Stimulated activated CD4-positive, alpha-beta T cell treated with anti-CD3 and anti-CD28 coated beads, Interleukin-15, amount 100 ng/mL, for 24 hours (primary cell): ENCODE measurements at places on chromosomes 11 and 22.
A peak's percentile ranks its signal among the peaks of the same experiment; 100 is the strongest.

GRCh38 chr22:26524870-26525269, 12.6 kb upstream of the TFIP11 start:
- DNase-seq = no peak

- no peak for DNase-seq
Measured at GRCh38 chr11:93700830-93701229, 39.3 kb downstream of the CEP295 start.

DNA sequence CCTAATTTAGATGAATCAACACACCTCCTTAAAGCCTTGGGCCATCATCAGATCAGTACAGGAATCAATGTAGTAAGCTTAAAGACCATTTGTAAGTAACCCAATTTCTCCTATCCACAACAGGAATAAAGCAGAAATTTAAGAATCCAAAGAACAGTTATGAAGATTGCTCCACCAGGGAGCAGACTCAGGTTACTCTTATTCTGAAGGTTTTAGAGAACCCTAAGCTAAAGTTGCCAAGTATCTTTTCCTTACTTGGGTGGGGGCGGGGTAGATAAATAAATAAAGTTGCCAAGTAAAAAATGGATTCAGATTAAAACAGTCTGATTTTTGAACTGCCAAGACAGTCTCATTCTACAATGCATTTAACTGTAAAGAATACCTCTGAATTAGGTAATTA, 18.1 kb downstream of the CKAP5 start:
- DNase-seq = no peak

DNA sequence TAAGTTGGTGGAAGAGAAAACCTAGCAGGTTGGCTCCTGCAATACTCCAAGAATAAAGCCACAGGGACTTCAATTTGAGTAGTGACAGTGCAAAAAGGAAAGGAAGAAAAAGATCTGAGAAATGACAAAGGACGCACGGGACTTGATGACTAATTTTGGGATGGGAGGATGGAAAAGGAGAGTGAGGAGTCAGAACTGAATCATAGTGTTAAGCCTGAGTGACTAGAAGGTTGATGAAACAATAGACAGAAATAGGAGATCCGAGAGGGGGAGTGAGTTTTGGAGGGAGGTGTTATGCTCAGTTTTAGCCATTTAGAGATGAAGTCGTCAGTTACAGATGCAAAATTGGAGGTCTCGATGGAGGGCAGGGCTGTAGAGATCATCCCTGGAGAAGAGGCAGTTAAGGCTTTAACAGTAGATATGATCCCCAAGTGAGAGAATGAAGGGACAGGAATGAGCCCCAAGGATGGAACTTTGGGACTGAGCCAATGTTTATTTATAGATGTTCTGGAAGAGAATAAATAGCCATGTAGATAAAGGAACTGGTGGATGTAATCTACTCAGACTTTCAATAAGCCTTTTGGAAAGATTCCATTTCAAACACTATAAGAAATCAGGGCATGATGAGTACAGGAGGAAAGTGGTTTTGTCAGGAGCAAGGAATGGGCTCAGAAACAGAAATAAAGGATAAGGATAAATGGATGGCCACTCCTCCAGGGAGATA, 108.9 kb upstream of the NCAM1 start:
- no peak for DNase-seq

DNA sequence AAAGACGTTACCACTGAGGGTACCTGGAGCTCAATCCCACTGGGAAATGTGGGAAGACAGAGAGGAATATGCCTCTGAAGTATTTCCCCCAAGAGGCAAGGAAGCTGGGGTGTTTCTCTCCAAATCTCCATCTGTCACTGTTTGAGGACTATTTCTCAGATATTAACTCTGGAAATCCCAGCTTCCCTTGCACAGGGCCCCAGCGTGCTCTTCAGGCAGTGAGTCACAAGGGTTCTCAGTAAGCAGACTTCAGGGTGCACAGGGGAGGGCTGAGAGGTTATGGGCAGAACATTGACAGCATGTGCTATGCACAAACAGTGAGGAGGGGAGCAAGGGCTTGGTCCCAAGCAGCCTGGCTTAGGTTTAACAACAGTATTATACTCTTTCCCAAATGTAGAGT, 60.9 kb upstream of the EED start:
- peak; percentile 70 for DNase-seq

DNA sequence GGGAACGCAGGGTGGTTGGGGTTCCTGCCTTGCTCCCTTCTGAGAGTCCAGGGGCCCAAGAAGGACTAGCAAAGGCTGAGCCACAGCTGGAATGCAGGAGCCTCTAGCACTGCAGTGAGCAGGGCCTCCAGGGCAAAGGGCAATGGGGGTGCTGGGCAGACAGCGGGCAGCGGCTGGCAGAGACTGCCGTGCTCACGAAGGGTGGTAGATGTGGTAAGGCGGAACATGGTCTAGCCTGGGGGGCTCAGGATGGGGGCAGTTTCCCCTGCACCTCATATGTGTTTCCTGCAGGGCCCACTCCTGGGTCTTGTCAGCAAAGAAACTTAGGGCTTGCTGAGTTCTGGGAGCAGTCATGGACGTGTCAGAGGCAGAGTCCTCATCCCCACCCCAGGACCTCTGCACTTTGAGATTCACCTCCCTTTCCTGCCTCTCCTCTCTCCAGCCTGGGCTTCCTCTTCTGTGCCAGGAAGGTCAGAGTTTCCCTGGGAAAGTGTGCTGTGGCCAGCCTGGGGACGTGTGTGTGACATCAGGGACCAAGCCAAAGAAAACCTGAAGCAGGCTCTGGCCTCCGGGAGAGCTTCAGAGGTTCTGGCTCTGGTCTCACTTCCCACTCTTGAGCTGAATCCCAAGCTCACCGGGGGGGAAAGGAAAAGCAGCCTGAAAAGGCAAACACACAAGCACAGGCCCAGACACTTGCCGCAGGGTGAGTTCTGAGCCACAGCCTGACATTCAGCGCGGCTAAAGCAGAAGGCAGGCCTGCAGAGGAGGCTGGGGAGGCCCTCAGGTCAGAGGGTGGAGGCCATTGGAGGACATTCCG, 4.4 kb downstream of the MOGAT2 start:
- DNase-seq = no peak

DNA sequence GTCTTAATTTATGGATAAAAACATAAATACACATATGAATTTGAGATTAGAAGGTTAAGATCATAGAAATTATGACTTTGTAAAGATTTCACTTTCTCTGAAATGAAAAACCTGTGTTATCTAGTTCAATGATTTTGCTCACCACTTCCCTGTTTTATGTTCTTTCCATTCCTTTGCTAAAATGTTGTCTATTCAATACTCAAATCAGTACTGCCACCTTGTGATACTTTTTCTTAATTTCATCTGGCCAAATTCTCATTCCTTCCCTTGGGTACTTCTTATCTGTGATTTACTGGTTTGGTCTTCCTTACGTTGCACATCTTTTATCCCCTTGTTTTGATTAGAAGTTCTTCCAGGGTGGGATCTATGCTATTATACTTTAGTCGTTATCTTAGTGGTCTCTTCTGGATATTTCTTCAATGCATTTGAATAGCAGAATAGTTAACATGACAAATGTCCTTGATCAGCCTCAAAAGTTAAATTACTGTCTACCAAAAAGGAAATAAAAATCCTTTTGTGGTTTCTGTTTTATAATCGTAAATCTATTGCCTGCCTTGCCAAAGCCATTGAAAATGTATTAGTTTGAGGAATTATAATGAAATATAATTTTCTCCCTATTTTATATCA, 197.0 kb downstream of the PGR start:
- no peak for DNase-seq

DNA sequence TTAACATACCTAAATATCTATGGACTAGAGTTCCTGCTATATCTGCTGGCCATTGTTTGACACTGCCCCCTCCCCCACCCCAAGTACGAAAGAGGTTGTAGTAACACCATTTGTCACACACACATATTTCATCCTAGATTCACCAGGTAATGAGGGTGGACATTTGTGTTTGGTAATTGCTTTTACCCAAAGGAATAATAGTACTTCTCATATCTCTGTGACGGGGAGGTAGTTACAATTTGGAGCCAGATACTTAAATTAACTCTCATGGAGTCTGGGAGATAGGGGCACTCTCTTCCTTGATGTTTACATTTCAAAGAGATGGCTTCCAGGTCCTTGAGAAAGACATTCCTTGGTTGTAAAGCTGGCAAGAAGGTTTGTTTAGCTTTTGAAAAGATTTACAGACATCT, 38.7 kb downstream of the REXO2 start:
- no peak for DNase-seq
